ENCODE measurements at places on chromosomes 7 and 10.

DNA sequence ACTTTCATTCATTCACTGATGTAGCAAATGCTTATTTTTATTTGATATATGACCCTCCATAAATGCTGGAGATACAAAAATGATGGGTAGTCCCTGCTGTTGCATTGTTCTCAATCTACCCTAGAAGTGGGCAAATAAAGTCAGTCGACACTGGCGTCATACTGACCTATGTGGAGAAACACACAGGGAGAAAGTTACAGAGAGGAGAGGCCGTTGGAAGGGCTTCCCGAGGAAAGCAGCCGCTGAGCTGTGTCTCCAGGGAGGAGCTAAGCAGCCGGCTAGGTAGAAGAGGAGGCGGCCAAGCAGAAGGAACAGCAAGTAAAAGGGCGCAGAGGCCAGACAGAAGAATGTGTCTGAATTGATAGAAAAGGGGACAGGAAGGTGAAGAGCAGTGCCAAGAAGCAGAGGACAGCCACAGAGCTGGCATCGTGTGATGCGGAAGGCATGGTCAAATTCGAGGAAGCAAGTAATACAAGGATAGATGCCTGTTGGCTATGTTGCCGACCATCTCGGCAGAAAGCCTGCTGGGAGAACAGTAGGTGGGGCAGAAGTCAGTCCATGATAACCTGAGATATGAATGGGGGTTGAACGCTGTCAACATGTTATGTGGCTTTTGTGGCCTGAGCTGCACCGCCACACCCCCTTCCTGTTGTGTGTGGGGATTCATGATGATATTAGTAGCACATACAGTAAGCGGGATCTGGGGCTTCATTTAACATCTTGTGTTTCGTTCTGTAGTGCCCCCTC lies 25.9 kb downstream of the ST8SIA6 start:
- no peak for DNase-seq

- DNase-seq: no peak
Measured at GRCh38 chr7:47183862-47184590, 397.9 kb downstream of the TNS3 start.

DNA sequence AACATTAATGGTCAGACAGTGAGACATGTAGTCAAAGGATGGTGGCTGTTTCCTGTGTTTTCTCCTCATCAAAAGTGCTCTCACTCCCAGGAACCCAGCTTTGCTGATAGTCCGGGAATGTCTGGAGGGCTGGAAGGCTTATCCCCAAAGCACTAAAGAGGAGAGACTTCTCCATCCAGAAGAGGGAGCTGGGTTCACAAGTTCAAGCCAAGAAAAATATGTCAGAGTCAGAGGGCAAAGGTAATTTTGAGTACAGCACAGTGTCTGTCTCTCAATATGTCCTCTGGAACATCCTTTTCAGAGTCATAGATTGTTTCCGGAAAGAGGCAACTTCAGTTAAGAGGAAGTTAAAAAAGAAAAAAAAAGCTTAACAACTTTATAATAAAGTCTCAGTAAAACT lies 281.5 kb upstream of the PHYHIPL start:
- no peak for DNase-seq

DNA sequence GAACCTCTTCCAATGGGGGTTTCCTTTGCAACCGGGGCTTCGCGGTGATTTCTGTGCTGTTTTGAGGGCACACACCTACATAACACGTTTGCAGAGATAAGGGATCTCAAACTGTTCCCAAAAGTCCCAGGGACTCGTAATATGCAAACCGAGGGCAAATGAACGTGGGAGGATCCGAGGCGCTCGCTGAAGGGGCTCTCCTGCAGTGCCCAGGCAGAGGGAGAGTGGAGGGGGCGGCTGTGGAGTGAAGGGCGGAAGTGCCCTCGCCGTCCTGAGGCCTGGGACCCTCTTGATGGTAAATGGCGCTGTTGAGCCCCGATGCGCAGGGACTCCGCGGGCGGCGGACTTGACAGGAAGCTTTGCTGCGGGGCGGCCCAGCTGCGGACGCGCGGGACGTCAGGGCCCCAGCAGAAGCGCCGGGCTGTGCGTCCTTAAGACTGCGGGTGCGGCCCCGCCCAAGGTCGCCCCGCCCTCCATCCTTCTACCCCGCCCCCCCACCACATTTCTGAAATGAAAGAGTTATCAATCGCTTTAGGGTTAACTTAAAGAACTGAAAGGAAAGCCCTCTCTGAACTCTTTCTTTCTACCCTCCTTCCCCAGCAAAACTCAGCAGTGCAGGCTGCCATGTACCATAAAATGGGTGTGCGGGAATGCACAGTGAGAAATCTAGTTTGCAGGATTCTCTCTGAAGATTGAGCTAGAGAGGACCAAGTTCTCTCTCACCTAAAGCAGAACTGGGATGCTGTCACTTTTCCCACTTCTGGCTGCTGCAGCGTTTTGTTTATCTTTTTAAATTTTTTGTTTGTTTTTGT lies 151.8 kb upstream of the YAE1 start:
- DNase-seq: peak; percentile 59

GRCh38 chr7:154287356-154287755 lies 235.2 kb downstream of the DPP6 start:
- DNase-seq: no peak

GRCh38 chr7:29434380-29434768 lies 129.3 kb upstream of the PRR15 start:
- no peak for DNase-seq

DNA sequence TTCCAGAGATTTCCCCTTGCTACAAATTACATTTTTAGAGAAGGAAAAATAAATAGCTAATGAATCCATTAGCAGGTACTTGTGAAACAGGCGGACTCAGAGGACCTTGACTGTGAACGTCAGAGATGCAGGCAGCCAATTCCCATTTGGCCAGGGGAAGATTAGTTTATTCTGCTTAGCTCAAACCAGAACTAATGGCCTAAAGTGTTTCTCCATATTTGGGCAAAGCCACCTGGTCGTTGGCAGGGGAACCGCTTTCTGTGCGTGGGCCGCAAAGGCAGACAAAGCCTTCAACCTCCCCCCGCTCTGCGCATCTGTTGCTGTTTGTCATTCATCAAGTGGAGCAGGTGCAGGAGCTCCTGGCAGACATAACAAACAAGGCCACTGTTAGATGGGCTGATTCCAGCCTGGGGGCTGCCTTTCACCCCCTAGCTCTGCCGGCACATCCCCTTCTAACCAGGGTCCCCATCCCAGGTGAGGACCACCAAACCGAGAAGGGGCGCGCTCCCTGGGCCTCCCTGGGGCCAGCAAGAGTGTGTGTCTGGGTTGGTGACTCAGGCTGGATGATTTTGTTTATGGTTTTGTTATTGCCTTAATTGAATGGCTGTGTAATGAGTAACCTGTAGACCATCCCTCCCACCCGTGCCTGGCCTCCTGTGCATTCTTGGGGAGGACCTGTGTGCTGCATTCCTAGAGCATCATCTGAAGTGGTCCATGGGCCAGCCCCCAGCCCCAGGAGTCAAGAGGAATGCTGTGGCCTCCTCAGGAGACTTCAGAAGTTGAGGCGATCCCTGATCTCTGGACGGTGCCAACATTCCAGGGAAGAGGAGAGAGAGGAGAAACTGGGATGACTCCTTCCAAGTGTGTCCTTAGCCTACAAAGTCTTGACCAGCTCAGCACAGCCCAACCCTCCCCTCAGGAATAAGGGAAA lies 14.5 kb upstream of the CPA1 start:
- no peak for DNase-seq

GRCh38 chr7:106050746-106051117 lies 61.4 kb downstream of the SYPL1 start:
- no peak for DNase-seq

- peak; percentile 77 for DNase-seq
Measured at GRCh38 chr10:118568327-118568848, 27.1 kb downstream of the PRLHR start.

GRCh38 chr7:112068967-112069366 lies 137.2 kb downstream of the DOCK4 start:
- no peak for DNase-seq

GRCh38 chr10:3119796-3120459 lies 52.6 kb downstream of the PFKP start:
- peak; percentile 43 for DNase-seq

DNA sequence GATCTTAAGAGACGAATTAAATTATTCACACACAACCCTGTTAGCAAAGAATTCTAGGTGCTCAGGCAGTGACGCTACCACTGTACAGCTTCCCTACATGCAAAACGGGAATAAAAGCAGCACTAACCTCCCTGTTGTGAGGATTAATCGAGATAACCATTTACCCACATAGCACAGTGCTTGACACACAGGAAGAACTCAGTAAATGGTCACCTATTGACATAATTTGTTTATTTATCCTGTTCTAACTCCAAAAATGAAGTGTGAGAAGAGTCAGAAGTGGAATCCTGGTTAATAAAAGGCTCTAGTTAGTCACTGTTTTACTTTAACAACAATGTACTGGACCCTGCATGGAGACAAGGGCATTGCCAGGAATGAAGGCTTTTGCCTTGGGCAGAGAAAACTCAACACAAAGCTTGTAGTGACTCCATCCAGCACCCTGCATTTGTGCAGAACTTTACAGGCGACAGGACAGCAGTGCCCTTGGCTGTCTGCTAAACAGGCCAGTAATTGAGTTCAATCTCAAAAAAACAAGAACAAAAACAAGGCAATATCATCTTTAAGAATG lies 103.8 kb downstream of the SORBS1 start:
- DNase-seq: peak; percentile 49

DNA sequence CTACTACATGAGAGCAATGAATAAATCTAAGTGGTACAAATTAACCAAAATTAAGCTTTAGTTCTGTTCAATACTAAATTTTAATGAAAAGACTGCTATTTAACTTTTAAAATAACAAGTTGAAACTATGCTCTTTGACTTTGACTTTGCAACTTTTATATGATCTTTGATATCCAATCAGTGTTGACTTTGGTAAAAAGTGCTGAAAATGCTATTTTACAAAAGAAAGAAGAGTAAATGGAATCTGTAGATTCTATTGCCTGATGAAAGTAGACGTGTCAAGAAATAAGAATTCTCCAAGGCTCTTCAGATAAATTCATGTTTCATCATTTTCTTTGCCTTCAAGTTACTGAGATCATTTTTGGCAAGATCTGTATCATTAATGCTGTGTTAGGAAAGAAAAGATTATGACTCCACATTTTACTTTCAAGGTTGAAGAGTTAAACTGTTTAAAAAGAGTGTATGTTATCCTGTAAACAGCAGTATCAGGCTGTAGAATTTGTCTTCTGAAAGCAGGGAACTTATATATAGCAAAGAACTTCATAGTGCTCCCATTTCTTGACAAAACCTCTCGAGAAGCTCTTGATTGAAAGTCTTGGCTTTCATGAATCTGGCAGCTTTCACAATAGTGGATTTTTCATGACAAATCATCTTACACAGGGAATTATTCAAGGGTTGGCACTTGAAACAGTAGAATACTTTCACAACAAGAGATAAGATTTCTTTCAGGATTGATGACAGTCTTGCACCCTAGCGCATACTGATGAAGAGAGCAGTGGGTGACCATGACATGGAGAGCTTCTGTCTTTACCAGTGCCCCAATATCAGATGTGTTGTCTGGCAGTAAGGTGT lies 72.1 kb downstream of the PTEN start:
- no peak for DNase-seq

DNA sequence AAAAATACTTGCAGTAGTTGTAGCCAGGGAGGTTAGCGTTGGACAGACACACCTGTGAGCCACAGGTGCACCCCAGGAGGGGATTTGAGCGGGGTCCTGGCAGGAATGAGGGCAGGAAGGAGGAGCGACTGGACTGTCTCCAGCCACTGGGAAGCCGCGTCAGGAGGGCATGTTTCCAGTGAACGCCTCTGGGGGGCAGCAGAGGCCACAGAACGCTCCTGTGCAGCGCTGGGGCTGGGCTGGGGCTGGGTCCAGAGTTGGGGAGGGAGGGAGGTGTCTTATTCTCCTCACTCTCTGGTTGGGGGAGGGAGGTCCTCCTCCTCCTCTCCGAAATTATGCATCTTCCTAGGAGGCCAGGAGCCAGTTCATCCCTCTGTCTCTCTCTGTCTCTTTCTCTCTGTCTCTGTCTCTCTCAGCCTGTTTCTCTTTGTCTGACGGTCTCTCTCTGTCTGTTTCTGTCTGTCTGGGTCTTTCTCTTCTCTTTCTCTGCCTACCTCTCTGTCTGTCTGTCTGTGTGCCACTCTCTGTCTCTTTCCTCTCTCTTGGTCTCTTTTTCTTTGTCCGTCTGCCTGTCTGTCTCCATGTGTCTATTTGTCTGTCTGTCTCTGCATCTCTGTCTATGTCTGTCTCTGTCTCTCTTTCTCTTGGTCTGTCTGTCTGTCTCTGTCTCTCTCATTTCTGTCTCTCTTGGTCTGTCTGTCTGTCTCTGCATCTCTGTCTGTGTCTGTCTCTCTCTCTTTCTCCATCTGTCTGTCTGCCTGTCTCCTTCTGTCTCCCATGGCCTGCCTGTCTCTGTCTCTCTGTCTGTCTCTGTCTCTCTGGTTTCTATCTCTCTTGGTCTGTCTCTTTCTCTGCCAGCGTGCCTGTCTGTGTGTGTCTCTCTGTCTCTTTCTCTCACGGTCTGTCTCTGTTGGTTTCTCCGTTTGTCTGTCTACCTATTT lies 9.9 kb upstream of the PSMG3 start:
- peak; percentile 69 for DNase-seq

DNA sequence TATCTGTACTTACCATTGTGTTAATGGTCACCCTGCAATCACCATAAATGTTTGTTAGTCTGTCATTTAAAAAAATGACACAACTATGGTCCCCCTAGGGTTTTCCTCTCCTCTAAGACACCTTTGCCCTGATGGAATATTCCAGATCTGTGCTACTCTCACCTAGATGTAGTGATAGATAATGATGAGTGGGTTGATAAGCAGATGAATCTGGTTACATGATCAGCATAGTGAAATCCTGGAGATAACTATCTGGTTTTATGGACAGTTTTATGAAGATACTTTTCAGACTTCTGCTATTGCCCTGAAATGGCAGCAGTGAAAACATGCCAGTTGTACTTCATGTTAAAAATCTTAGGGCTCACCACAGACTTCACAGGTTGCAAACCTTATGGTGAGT lies 152.4 kb downstream of the GATA3 start:
- DNase-seq: no peak

DNA sequence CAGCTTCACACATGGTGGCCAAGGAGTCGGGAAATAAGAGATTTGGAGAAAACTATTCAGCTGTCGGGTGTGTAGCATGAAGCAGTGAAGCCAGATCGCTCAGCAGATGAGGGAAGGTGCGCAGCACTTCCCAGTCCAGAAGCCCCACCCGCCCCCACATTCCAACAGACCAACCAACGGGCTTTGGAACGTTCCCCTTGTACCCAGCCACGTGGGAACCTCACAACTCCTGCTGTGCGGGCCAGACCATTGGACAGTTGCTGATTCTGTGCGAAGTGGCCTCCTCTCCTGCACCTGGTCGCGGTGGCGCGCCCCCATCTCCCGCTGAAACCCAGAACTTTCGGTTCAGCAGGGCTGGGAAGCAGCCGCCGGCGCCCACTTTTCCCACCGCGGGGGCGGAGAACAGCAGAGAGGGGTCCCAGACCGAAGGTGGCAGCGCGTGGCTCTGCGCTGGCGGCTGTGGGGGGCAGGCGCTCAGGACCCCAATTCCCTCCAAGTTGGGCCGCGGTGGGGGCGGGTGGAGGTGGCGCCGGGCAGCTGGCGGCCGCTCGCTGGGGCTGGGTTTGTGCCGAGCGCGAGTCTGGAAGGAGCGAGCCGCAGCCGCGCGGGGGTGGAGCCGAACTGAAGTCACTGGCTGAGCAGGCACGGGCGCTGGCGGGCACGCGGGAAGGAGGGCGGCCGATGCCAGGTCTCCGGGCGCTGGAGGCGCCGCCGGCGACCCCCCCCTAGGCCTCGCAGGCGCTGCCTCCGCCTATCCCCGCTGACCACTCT lies 1301.5 kb upstream of the SORCS1 start:
- no peak for DNase-seq

GRCh38 chr7:122518488-122518887 lies 180.4 kb downstream of the RNF133 start:
- DNase-seq: no peak

GRCh38 chr7:111357691-111358090 lies 204.6 kb downstream of the IMMP2L start:
- DNase-seq: peak; percentile 24

- DNase-seq: no peak
Measured at GRCh38 chr7:50412973-50413372, 37.2 kb downstream of the FIGNL1 start.

Data from ACHN (cell line).